ENCODE measurements at places on chromosomes 3 and 15. TPM values are rescaled to one million over a fixed set of nuclear protein-coding genes. Genes with fewer than 3 reads are reported as not detected.

DUOX1 gene
- total RNA-seq, result 1,314 TPM

GNB5 gene
- total RNA-seq, result 14.7 TPM

ALS2CL gene
- total RNA-seq, result 69.5 TPM

GOLGA8Q gene
- total RNA-seq, result 1.1 TPM

ATP1B3 gene
- 309 TPM for total RNA-seq

DNA sequence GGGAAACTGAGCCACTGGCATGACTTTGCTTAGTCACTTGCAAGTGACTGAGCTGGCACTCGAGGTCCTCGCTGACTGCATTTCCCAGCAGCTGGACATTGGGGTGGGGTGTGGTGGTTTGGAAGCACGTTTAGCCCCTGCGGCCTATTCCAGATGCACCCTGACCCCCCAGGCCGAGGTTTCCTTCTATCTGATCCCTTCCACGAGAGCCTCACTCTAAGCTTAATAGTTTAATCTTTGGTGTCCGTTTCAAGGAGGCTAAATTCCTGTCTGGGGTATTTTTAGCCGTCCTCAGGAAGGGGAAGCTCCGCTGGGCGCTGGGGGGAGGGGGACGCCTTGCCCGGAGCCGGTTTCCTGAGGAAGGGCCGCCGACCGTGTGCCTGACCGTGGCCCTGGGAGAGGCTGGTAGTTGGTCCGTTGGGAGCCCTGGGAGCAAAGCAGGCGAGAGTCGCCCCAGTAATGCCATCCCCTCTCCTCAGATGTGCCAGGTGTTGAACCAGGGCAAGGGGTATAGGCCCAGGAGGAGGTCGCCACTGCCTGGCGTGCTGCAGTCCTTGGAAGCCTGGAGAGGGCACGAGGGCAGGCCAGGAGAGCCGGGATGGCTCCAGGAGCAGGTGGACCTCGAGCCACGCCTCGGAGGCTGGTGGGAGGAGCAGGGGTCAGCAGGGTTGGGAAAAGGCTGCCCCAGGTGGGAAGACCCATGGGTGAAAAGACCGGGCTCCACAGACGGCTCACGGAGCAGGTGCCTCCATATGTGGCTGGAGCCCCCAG is 37.2 kb downstream of the IDH2 start:
- peak overlapping the region; percentile 95 for H3K27ac ChIP-seq
- H3K36me3 ChIP-seq, result peaks cover 15% of the 10 kb centered on the region
- H3K27me3 ChIP-seq, result no peaks in the 10 kb centered on the region
- peak; percentile 79 for DNase-seq
- peaks cover 68% of the 10 kb centered on the region for H3K4me1 ChIP-seq

GRCh38 chr3:52091586-52092270 is 35.4 kb upstream of the DUSP7 start:
- H3K27me3 ChIP-seq, result no peaks in the 10 kb centered on the region
- peaks cover 26% of the 10 kb centered on the region for H3K4me1 ChIP-seq
- H3K27ac ChIP-seq, result peak overlapping the region; percentile 70

- no peaks in the 10 kb centered on the region for H3K27me3 ChIP-seq
- no peak overlapping the region for H3K4me3 ChIP-seq
- DNase-seq, result no peak
- H3K36me3 ChIP-seq, result no peaks in the 10 kb centered on the region
- H3K4me1 ChIP-seq, result peaks cover under 1% of the 10 kb centered on the region
Observed at GRCh38 chr3:126533506-126533905, 9.6 kb downstream of the CHST13 start.

GRCh38 chr15:90364251-90364650 is 12.2 kb downstream of the ZNF774 start:
- H3K4me3 ChIP-seq, result no peak overlapping the region
- peaks cover 13% of the 10 kb centered on the region for H3K4me1 ChIP-seq
- H3K27me3 ChIP-seq, result no peaks in the 10 kb centered on the region
- no peak overlapping the region for H3K27ac ChIP-seq
- no peaks in the 10 kb centered on the region for H3K36me3 ChIP-seq
- no peak for DNase-seq

- no peak overlapping the region for H3K27ac ChIP-seq
- no peaks in the 10 kb centered on the region for H3K4me1 ChIP-seq
- H3K27me3 ChIP-seq, result no peaks in the 10 kb centered on the region
- DNase-seq, result no peak
- no peaks in the 10 kb centered on the region for H3K36me3 ChIP-seq
Observed at GRCh38 chr3:82957696-82958095, 1196.3 kb upstream of the GBE1 start.

- H3K27ac ChIP-seq, result peak within 1 kb of the TSS; percentile 17
- H3K4me1 ChIP-seq, result peaks cover 15% of the 10 kb centered on the region
- H3K36me3 ChIP-seq, result no peaks in the 10 kb centered on the region
- peaks cover 5% of the 10 kb centered on the region for H3K27me3 ChIP-seq
- peak; percentile 87 for DNase-seq
Observed at GRCh38 chr3:71784914-71785531, at the start of gene PROK2. Gene PROK2, minus strand, starts transcription at chr3:71785148. Its CDS starts 96 bp downstream, at chr3:71785052.

DNA sequence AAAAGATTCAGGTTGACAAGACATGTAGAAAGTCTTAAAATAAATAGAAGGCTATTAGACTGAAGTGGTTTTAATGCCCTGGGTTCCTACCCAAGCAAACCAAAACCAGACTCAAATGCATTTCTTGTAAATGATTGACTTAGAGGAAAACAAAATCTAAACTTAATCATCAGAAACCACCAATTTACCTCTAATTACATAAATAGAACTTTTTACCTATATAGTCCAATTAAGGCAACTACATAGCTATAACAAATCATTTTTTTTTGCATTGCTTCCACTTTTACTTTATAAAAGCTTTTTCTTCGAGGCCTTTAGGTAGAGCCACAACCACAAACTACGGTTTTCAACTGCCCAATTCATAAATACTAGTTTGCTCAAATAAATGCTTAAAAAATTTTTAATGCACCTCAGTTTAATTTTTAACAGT is 231.3 kb upstream of the ARHGEF26 start:
- no peak overlapping the region for H3K4me3 ChIP-seq
- no peak overlapping the region for H3K27ac ChIP-seq
- H3K36me3 ChIP-seq, result no peaks in the 10 kb centered on the region
- H3K27me3 ChIP-seq, result no peaks in the 10 kb centered on the region

Measured in upper lobe of left lung (tissue), 6 donors.